ENCODE measurements at places on chromosomes 5 and 9.

DNA sequence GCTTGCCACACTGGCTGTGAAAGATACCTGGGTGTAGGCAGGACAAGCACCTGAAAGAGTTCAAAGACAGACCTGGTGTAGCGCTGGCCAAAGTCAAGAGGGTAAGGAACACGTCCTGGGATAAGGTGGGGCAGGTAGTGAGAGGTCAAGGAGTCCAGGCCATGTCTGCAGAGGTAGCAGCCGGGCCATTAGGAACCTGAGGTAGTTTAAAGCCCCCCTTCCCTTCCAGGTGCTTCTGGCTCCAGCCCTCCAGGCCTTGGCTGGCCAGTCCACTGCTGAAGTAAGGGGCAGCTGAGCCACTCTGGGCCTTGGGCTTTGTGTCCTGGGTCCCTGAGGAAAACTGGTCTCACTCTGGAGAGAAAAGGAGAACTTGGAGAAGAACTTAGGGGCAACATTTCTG is 13.9 kb upstream of the NR5A1 start:
- DNase-seq = no peak

- no peak for DNase-seq
Measured at GRCh38 chr9:121735065-121735792, 83.8 kb downstream of the DAB2IP start.

DNA sequence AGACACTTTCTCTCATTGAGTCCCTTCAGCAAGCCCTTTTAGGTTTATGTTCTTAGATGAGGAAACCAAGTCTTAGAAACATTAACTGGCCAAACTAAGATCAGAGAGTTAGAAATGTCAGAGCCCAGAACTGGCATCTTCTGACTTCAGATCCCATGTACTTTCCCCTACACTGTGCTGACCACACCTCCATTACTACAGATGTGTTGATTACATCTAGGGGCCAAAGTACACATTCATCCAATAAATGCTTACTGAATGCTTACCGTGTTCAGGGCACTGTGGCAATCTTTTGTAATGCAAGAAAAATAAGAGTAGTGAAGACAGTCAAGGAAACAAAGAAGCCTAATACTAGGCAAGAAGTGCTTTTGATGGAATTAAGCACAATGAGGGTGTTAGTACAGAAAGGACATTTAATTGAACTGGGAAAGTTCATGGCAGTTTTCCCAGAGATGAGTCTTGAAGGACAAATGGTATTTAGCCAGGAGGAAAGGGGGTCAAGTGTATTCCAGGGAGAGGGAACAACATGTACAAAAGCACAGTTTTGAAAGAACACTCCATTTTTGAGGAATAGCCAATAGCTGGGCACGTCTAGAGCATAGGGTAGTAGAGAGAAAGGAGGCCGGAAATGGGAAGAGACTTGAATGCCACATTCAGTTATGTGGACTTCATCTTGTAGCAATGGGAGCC is 89.7 kb upstream of the CDKN2B start:
- DNase-seq = no peak

GRCh38 chr5:11023945-11024344 is 262.9 kb upstream of the DAP start:
- DNase-seq = no peak

DNA sequence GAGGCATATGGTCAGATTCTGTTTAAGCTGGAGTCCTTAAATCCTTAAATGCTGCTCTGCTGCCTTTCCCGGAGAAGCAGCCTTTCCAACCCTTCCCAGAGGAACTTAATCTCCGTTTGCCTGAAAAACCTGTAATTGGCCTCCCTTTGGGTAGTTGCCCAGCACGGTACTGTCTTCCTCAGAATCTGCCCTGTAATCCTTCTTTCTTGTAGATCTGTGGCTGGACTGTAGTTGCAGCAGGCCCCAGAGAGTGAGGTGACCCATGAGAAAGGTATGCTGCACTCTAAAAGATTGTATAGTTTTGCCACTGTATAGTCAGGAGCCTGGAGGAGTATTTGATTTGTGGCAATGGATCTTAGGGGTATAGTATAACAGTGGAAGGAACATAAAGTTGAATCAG is 11.7 kb downstream of the SPIN1 start:
- no peak for DNase-seq

DNA sequence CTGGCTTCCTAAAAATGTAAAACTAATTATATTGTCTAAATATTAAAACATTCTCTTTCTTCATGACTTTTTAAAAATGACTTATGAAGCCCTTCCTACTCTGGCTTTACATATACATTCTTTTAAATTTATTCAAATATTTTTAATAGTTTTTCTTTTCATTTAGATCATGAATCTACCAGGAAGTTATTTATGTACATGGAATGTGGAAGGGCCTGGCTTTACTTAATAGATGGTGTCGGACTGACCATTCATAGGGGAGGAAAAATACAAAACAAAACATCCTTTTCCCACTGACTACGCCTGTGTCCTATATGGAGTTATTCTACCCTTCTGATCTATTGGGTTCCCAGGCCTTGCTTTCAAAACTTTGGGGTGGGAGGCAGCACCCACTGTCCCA is 129.8 kb downstream of the MACROH2A1 start:
- DNase-seq = no peak

DNA sequence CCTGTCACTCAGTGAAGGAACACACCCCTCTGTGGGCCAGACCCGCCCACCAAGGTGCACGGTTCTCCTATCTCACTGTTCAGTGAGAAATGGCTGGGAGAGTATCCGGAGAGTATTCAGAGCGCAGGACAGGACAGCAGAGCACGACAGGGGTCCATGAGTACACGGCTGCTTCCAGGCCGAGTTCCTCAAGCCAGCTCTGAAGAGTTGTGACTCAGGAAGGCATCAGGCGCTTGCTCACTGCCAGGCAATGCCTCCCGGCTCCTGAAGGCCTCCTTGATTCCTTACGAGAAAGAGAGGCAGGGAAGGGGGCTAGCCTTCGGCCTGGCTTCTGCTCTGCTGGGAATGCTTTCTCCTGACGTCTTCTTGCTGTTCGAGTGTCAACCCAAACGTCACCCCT is 132.1 kb upstream of the PPP1R26 start:
- no peak for DNase-seq

GRCh38 chr5:40491644-40492043 is 188.1 kb upstream of the PTGER4 start:
- no peak for DNase-seq

- DNase-seq = peak; percentile 67
Measured at GRCh38 chr9:131635285-131635684, 90.0 kb downstream of the PRRT1B start.

GRCh38 chr5:90985341-90985740 is 397.8 kb downstream of the ARRDC3 start:
- no peak for DNase-seq

GRCh38 chr9:86822006-86822801 is 125.1 kb downstream of the GAS1 start:
- no peak for DNase-seq

- DNase-seq = no peak
Measured at GRCh38 chr9:113373256-113373655, 3.5 kb downstream of the HDHD3 start.

- no peak for DNase-seq
Measured at GRCh38 chr9:92808726-92809451, 44.3 kb upstream of the BICD2 start.

Data from activated T-helper 1 cell treated with anti-CD3 and anti-CD28 coated beads, Interleukin-2, amount 50 U/mL, for 16 hours (primary cell).